ENCODE measurements at places on chromosomes 2 and 18.
A peak's percentile ranks its signal among the peaks of the same experiment; 100 is the strongest.

DNA sequence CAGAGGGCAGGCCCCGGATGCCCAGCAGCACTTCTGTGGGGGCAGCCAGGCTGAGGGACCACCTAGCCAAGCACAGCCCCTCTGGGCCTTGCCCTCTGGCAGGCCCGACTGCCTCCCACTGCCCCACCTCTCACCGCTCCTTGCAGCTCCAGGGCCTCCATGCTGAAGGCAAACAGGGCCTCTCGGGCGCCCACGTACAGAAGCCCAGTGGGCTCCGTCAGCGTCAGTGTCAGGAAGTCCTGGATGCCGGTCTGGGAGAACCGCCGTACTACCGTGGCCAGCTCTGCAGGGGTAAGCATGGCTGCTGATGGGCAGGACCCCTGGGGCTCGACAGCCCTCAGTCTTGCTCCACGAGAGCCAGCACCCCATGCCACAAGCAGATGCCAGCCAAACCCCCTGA lies 3.7 kb downstream of the SEMA4C start:
- DNase-seq = no peak
- peaks cover 23% of the 10 kb centered on the region for H3K4me1 ChIP-seq
- no peak overlapping the region for H3K4me3 ChIP-seq
- peaks cover 16% of the 10 kb centered on the region for H3K36me3 ChIP-seq
- H3K27me3 ChIP-seq = peaks cover 7% of the 10 kb centered on the region

- H3K27ac ChIP-seq = no peak overlapping the region
- H3K4me1 ChIP-seq = no peaks in the 10 kb centered on the region
- H3K4me3 ChIP-seq = no peak overlapping the region
- peak; percentile 66 for DNase-seq
- H3K36me3 ChIP-seq = no peaks in the 10 kb centered on the region
Observed at GRCh38 chr2:26982102-26982742, 11.8 kb downstream of the MAPRE3 start.

DNA sequence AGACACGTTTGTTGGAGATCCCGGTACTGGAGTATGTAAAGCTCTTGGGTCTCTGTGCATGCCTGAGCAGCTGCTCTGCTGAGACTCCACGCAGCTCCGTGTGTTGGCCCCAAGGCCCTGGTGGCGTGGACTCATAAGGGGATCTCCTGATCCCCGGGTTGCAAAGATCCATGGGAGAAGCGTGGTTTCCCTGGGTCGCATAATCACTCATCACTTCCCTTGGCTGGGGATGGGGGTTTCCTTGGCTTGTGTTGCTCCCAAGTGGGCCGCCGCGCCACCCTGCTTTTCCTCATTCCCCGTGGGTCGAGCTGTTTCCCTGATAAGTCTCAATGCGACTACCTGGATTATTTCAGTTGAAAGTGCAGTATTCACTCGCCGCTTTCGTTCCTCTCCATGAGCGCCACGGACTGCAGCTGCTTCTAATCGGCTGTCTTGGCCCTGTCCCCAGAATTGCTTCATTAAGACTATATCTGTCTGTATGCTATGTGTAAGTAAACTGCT lies 76.0 kb downstream of the EPC2 start:
- H3K27me3 ChIP-seq = no peaks in the 10 kb centered on the region
- DNase-seq = no peak
- no peak overlapping the region for H3K4me3 ChIP-seq
- peaks cover 34% of the 10 kb centered on the region for H3K36me3 ChIP-seq
- peak overlapping the region; percentile 35 for H3K27ac ChIP-seq

GRCh38 chr2:28325567-28326468 lies 66.8 kb upstream of the FOSL2 start:
- H3K27me3 ChIP-seq = no peaks in the 10 kb centered on the region
- no peak for DNase-seq
- peaks cover 17% of the 10 kb centered on the region for H3K4me1 ChIP-seq
- peaks cover 13% of the 10 kb centered on the region for H3K36me3 ChIP-seq
- H3K27ac ChIP-seq = no peak overlapping the region
- H3K4me3 ChIP-seq = no peak overlapping the region

DNA sequence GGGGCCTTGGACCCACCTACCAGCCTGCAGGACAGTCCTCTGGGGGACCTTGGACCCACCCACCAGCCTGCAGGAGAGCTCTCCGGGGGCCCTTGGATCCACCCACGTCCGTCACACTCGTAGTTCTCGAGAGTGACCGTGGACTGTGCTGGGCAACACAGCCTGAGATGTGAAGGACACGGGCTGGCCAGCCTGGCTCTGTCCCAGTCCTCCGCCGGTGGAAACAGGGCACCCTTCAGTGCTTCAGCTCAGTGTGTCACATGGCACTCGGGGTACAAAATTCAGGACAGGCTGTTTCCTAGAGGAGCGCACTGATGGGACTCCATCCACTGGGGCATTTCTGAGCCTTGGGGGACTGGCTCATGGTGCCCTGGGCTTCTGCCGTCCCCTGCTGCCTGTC lies 212.0 kb downstream of the TWIST2 start:
- H3K4me3 ChIP-seq = no peak overlapping the region
- no peak for DNase-seq
- no peak overlapping the region for H3K27ac ChIP-seq
- H3K27me3 ChIP-seq = no peaks in the 10 kb centered on the region
- H3K36me3 ChIP-seq = peaks cover 17% of the 10 kb centered on the region

DNA sequence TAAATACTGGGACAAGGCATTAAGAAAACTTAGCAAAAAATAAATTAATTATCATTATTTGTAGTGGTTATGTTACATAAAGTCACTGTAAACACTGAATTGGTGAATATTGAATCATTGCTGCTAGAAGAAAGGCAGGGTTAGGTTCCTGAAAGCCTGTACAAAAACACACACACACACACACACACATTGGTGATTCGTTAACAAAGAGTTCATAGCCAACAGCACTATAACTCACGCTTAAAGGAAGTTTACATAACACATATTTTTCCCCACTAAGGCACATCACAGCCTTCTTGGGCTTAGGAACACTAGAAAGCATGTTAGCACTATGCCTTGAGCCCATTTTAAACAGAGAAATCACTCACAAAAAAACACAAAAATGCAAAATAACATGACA lies 690.0 kb upstream of the PIK3C3 start:
- H3K4me1 ChIP-seq = no peaks in the 10 kb centered on the region
- no peaks in the 10 kb centered on the region for H3K36me3 ChIP-seq
- no peak overlapping the region for H3K27ac ChIP-seq
- H3K27me3 ChIP-seq = no peaks in the 10 kb centered on the region

DNA sequence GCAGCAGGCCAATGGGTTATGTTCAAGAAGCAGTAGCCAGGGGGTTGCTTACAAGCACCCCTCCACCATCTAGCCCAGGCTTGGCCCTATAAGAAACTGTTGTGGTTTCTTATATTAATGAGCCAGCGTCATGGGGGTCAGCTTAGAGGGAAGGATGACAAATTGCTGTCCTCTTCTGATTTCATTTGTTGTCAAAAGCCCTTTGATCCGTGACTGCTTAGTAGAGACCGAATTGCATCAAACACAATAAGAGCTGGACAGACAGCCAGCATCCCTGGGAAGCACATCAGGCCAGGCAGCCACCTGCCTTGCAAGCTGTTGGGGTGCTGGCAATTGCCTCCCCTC lies 206.6 kb upstream of the SETBP1 start:
- DNase-seq = no peak
- H3K4me3 ChIP-seq = no peak overlapping the region
- no peaks in the 10 kb centered on the region for H3K4me1 ChIP-seq

DNA sequence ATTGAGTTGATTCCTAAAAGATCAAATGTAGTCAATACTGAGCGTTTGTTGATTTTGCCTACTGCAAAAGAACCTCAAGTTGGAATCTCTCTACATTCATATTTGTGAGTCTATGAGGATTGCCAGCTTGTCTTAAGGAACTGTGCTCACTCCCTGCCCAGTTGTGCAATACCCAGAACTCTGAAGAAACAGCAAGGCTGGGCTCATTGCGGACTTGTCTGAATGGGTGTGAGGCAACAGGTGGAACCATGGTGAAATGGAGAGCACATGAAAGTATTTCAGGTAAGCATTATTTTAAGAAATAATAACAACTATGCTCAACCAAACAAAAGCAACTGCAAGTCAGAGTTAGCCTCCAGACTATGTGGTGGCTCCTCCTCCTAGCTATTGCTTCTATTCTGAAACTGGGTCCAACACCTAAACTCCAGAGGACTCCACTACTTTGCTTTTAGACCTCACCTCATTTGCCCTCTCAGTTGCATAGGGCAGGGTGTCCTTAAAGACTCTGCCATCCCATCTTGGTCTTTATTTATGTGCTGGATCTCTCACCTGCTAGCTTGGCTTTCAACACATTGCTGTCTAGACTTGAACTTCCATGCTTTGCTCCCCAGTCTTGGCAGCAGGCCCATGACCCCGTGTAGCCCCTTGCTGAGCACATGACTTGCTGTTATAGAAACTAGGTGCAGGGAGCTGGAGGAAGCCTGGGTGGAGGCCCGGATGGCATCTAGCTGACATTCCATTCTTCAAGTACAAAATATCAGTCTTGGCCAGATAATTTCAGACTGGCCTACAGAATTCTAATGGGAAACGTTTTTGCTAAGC lies 94.8 kb upstream of the ARL5A start:
- H3K4me3 ChIP-seq = no peak overlapping the region
- H3K27ac ChIP-seq = no peak overlapping the region
- H3K27me3 ChIP-seq = peaks cover 14% of the 10 kb centered on the region
- H3K36me3 ChIP-seq = no peaks in the 10 kb centered on the region
- no peak for DNase-seq

DNA sequence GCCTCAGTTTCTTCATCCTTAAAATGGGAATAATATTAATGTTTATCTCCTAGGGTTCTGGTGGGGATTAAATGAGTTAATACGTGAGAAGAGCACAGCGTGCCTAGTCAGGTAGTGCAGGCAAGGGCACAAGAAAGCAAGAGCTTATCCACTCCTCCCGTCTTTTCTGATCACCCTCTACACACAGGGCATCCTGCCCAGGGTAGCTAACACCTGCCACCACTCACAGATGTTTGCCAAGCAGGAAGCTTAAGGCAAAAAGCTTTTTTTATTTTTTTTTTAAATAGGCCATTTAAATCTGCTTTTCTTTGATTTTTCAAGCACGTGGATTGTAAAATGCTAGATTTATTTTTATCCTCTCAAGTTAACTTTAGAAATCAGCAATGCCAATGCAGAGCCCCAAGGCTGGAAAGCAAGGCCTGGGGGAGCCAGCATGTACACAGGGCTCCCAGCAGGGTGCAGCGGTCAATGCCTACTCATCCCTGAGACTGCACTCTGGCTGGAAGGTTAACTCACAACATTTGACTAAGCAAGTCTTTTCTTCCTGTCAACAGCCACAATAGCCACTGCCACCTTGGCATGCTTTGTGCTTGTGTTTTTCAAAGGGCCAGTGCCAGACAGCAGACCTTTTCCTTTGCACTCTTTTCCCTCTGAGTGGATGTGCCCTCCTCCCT lies 86.5 kb upstream of the ACAA2 start:
- H3K36me3 ChIP-seq = no peaks in the 10 kb centered on the region
- no peak overlapping the region for H3K4me3 ChIP-seq
- no peak for DNase-seq
- H3K27ac ChIP-seq = no peak overlapping the region

GRCh38 chr2:58054264-58054663 lies 7.7 kb downstream of the VRK2 start:
- H3K27me3 ChIP-seq = no peaks in the 10 kb centered on the region
- no peak overlapping the region for H3K27ac ChIP-seq
- no peak overlapping the region for H3K4me3 ChIP-seq
- DNase-seq = no peak
- peaks cover 32% of the 10 kb centered on the region for H3K36me3 ChIP-seq

DNA sequence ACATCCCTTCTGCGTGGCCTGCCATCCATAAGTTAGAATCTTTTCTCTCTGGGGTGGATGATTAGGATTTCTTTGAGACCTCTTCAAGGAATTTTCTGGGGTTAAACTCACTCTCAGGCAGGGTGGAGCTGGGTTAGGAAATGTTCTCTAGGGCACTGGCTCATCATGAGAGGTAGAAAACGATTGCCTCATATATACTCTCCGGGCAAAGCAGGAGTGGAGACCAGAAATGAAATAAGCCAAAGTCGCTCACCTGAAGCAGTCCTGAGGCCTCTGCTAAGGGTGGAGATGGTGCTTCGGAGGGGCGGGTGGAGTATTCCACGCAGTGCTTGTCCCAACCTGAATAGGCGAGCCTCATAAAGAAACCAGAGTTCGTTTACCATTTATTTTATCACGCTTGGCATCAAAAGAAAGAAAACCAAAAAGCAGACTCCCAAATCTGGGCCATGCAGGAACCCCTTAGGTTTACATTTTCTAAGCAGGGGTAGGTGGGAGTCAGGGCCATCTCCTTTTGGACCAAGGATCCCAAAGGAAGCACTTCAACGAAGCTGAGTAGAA lies 249.3 kb upstream of the MEIS1 start:
- H3K27ac ChIP-seq = no peak overlapping the region
- no peaks in the 10 kb centered on the region for H3K36me3 ChIP-seq
- no peak for DNase-seq

- DNase-seq = no peak
- peaks cover 77% of the 10 kb centered on the region for H3K4me1 ChIP-seq
- peaks cover 82% of the 10 kb centered on the region for H3K36me3 ChIP-seq
- peak overlapping the region; percentile 92 for H3K4me3 ChIP-seq
- H3K27ac ChIP-seq = peak overlapping the region; percentile 86
Observed at GRCh38 chr2:203713381-203713780, 6.9 kb downstream of the CD28 start.

GRCh38 chr2:197675711-197676188 lies 363 bp upstream of the RFTN2 start:
- no peak for DNase-seq
- H3K36me3 ChIP-seq = no peaks in the 10 kb centered on the region
- no peak overlapping the region for H3K4me3 ChIP-seq
- peaks cover 23% of the 10 kb centered on the region for H3K27me3 ChIP-seq

DNA sequence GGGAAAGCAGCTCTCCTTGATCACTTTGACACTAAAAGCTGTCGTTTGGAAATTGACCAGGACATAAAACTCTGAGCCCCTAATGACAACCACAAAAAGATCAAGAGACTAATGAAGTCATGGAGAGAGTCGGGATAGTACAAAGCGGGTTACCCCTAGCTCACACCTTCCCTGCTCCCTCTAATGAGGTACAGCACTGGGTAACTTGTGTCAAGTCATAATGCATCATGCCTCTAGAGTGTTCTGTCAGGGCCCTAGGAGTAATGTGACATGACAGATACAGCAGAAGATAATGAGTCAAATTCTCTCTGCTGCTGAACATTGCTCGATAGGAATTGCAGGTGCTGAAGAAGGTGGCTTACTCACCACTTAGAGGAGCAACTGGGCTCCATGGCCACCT lies 130.7 kb downstream of the AQP4 start:
- no peak for DNase-seq
- H3K4me3 ChIP-seq = no peak overlapping the region
- peaks cover 3% of the 10 kb centered on the region for H3K27me3 ChIP-seq
- no peak overlapping the region for H3K27ac ChIP-seq

DNA sequence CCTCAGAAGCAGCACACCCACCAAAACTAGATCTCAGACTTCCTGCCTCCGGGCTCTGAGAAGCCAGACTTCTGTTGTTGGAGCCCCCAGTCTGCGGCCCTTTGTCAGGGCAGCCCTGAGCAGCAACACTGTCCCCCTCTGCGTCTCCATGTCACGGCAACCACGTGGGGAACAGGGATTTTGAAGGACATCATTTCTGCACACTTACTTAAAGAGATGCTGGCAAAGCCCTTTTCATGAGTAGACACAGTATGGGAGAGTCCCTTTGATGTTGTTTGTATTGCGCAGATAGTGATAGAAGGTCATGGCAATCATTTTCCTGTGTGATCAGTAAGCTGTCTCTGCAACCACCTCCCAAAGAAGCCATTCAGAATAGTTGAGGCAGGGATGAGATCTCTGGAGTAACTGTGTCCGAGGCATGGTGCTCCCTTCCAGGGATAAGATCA lies 69.1 kb upstream of the ID2 start:
- H3K36me3 ChIP-seq = peaks cover 1% of the 10 kb centered on the region

All from activated CD4-positive, alpha-beta T cell treated with anti-CD3 and anti-CD28 coated beads, Interleukin-2, amount 10 ng/mL, durations not matched to agents 24 days and 14 days (primary cell).